ENCODE measurements at places on chromosomes 7 and 10. TPM values are rescaled to one million over a fixed set of nuclear protein-coding genes. Genes with fewer than 3 reads are reported as not detected.

- no peak for DNase-seq
These were observed 18.5 kb upstream of the SEM1 start for GRCh38 chr7:96728139-96728538.

DNA sequence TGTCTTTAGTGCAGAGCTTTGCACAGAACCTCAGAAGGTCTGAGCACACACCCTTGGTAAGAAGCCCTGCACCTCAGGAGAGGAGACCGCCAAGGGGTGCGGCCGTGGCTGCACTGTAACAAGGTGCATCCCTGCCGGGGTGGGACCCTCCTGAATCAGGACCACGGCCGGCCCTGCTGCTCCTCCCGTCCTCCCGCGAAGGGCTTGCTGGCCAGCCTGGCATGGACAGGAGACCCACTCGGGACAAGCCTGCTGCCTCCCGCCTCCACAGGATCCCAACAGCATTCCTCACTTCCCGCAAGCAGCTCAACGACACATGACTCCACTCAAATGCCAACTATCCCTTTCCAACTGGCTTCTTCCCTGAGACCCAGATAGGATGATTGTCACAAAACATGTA lies 12.8 kb downstream of the WDR86 start:
- DNase-seq, result no peak

- DNase-seq, result no peak
These were observed 18.9 kb downstream of the RCC1L start for GRCh38 chr7:75054744-75055143.

DNA sequence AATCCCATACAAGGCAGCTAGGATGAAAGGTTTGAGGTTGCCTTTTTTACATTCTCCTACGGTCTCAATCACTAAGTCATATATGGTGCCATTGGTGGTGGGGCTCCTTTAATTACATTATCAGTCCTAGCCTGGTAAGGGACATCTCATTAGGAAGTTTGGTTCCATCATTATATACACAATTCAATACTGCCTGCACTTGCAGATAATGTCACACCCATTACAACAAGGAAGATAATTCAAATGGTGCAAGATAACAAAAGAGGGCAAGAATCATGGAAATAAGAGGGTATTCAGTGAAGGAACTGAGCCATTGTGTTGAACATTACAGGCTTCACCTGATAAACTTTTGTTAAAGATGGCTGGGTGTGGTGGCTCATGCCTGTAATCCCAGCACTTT lies 1.7 kb upstream of the TMEM248 start:
- DNase-seq, result no peak

GRCh38 chr10:66591865-66592264 lies 334.0 kb upstream of the LRRTM3 start:
- no peak for DNase-seq

DNA sequence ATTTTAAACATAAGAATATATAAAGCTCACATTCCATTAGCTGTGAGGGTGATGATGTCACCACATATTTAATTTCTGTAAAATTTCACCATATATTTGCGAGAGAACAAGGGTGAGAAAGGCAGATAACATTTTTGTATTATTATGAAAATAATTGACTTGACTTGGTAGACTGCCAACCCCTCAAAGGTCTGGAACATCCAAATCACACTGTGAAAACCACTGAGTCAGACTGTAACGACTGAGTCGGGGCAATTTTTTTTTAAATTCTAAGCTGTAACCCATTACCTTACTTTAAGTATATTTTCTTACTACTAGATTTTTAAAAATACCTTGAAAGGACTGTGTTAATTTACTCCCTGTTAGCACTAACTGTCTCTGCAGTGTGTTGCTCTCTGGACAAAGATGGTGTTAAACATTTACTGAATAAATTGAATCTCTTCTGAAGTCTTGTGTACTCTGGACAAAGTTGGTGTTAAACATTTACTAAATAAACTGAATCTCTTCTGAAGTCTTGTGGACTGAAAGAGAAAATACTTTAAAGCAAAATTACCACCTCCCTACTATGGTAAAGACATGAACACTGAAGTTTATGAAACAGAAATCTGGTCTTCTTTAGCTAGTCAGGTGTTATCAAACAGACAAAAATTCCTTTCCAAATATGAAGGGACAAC lies 14.1 kb downstream of the PDZD8 start:
- DNase-seq, result no peak

DNA sequence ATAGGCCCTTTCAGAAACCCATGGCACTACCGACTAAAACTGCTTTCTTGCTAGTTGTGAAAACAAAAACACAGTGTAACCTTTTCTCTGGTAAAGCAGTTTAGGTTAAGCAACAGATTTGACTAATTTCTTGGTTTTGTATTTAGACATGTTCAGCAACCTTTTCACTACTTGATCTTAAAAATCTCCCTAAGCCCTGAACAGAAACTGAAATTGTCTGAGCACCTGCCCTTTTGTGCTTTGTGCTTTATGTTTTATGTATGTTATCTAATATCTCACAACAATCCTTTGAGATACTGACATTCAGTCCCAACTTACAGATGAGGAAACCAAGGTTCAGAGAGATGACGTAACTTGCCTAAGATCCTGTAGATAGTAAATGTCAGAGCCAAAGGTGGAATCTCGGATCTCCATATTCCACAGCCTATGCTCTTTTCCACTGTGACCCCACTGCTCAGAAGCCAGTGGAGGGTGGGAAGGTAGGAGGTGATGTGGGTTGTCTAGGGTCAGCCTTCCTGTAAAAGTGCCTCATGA lies 146.6 kb downstream of the LCOR start:
- DNase-seq, result no peak

GRCh38 chr10:71727738-71728737 lies 8.5 kb upstream of the C10orf105 start:
- no peak for DNase-seq

DNA sequence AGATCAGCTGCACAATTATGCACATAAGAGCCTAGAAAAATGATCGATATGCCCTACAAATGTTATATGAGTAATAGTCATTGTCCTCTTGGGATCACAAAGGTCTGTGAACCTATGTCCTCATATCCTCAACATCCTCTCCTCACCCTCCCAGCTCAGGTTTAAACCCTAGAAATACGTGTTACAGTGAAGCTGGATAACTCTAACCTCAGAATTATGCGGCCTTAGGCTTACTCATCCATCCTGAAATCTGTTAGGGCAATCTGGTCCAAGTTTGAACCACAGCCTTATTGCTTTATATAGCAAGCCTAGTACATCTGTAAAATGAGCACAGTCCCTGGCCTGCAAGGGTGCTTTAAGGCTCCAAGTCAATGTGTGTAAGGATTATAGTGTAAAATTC lies 84.2 kb upstream of the FRMD4A start:
- no peak for DNase-seq

GRCh38 chr7:90708841-90709317 lies 112.8 kb downstream of the CDK14 start:
- DNase-seq, result no peak

GRCh38 chr7:1845536-1846311 lies 175.6 kb downstream of the ELFN1 start:
- no peak for DNase-seq

The MCM10 gene
- 9.9 TPM for polyA plus RNA-seq

The FBXW4 gene
- 54.1 TPM for polyA plus RNA-seq

The OR9A2 gene
- polyA plus RNA-seq, result not detected

The C10orf143 gene
- 7.1 TPM for polyA plus RNA-seq
